HFFc6 (cell line): ENCODE measurements at places on chromosomes 1 and 21.

- H3K4me1 ChIP-seq, result no peaks in the 10 kb centered on the region
- DNase-seq, result peak; percentile 16
- peaks cover 32% of the 10 kb centered on the region for H3K36me3 ChIP-seq
- no peak overlapping the region for H3K27ac ChIP-seq
- H3K4me3 ChIP-seq, result no peak overlapping the region
Observed at GRCh38 chr1:951364-951763, 7.7 kb downstream of the NOC2L start.

GRCh38 chr1:231518485-231519034, 9.9 kb upstream of the TSNAX start:
- H3K4me1 ChIP-seq, result peaks cover 8% of the 10 kb centered on the region
- no peaks in the 10 kb centered on the region for H3K36me3 ChIP-seq
- H3K27ac ChIP-seq, result no peak overlapping the region
- no peak for DNase-seq
- no peaks in the 10 kb centered on the region; the same call in 1 of the 2 replicates for H3K27me3 ChIP-seq

DNA sequence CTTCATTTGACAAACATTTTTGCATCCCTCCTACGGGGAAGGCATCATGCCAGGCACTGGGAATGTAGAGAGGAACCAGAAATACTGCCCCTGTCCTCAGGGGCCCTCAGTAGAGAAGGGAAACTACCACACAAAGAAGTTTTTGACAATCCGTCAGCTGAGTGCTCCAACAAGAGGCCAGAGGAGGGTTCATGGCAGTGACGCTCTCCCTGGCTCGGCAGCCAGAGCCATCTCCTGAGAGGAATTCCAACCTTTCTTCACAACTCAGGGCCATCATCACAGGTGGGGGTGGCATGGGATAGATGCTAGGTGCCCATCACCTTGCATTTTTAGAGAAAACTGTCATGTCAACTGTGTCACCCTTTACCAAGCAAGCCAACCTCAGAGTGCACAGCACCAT, 154.1 kb downstream of the HIVEP3 start:
- peaks cover 3% of the 10 kb centered on the region for H3K27me3 ChIP-seq
- DNase-seq, result no peak
- H3K36me3 ChIP-seq, result 0 out of 2 replicates have a peak, but pooled peaks cover 4% of the 10 kb centered on the region
- H3K4me1 ChIP-seq, result peaks cover 34% of the 10 kb centered on the region

DNA sequence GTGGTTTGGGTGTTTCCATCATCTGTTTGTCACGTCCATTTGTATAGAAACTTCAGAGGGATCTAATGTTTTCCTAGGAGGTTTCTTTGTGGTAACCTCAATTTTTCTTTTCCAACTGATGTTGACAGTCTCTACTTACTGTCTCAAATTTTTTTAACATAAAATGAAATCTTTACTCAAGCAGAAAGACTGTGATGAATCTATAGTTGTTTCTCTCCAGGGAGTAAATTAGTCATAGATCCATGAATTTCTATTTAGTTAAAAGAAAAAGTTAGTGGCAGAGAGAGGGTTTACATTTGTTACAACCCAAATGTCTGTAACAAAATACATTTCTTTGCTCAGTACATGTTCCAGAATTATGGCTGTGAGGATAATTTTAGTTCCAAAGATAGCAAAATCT, 161.6 kb downstream of the DISP1 start:
- no peak overlapping the region for H3K27ac ChIP-seq
- no peaks in the 10 kb centered on the region for H3K27me3 ChIP-seq
- peaks cover 4% of the 10 kb centered on the region; the same call in 1 of the 2 replicates for H3K36me3 ChIP-seq
- no peak overlapping the region for H3K4me3 ChIP-seq

GRCh38 chr1:78184460-78185072, 138.8 kb downstream of the GIPC2 start:
- H3K27me3 ChIP-seq, result peaks cover 3% of the 10 kb centered on the region; the same call in 1 of the 2 replicates
- H3K4me3 ChIP-seq, result no peak overlapping the region
- no peak for DNase-seq
- H3K4me1 ChIP-seq, result no peaks in the 10 kb centered on the region

GRCh38 chr1:29800522-29800956, 564.2 kb downstream of the PTPRU start:
- no peaks in the 10 kb centered on the region; the same call in 1 of the 2 replicates for H3K27me3 ChIP-seq
- H3K4me3 ChIP-seq, result no peak overlapping the region
- H3K27ac ChIP-seq, result no peak overlapping the region
- no peaks in the 10 kb centered on the region for H3K4me1 ChIP-seq
- H3K36me3 ChIP-seq, result no peaks in the 10 kb centered on the region

GRCh38 chr1:114558544-114558943, 22.9 kb downstream of the BCAS2 start:
- DNase-seq, result no peak
- no peak overlapping the region for H3K4me3 ChIP-seq
- H3K4me1 ChIP-seq, result no peaks in the 10 kb centered on the region
- no peaks in the 10 kb centered on the region; the same call in 1 of the 2 replicates for H3K27me3 ChIP-seq
- H3K36me3 ChIP-seq, result no peaks in the 10 kb centered on the region

DNA sequence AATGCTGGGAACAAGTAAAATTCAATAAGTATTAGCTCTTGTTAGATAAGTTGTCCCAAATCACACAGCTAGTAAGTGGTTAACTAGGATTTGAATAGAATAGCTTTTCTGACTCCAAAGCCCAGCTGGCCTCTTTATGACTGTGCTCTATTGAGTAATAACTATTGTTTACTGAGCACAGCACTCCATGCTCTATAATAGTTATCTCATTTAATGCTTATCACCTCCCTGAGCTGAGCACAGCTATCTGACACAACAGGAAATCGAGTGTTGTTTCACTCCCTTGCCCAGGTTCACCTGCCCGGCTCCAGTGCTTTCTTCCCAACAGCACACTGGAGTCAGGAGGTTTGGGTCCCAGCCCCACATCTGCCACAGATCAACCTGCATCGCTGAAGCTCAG, 38.8 kb upstream of the STMN1 start:
- H3K4me3 ChIP-seq, result no peak overlapping the region
- peaks cover 12% of the 10 kb centered on the region for H3K36me3 ChIP-seq
- H3K27ac ChIP-seq, result no peak overlapping the region
- 0 out of 2 replicates have a peak, but pooled peaks cover 2% of the 10 kb centered on the region for H3K4me1 ChIP-seq

DNA sequence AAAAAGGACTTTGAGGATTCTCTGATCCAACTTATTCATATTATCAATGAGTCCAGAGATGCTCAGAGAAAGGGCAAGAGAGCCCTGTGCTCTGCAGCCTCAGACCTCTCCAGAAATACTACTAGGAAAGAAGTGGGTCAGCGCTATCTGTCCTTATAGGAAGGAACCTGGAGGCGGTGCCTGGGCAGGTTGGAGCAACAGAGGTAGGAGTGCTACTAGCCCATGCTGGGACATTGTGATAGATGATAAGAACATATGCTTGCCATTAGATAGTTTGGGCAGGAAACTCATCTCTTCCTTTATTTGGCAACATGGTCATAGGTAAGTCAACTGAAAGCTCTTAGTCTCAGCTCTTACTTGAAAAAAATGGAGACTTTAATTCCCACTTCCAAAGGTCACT, 133.7 kb upstream of the COA6 start:
- H3K4me1 ChIP-seq, result no peaks in the 10 kb centered on the region
- peaks cover 1% of the 10 kb centered on the region; the same call in 1 of the 2 replicates for H3K27me3 ChIP-seq
- H3K36me3 ChIP-seq, result no peaks in the 10 kb centered on the region
- H3K4me3 ChIP-seq, result no peak overlapping the region
- DNase-seq, result no peak

DNA sequence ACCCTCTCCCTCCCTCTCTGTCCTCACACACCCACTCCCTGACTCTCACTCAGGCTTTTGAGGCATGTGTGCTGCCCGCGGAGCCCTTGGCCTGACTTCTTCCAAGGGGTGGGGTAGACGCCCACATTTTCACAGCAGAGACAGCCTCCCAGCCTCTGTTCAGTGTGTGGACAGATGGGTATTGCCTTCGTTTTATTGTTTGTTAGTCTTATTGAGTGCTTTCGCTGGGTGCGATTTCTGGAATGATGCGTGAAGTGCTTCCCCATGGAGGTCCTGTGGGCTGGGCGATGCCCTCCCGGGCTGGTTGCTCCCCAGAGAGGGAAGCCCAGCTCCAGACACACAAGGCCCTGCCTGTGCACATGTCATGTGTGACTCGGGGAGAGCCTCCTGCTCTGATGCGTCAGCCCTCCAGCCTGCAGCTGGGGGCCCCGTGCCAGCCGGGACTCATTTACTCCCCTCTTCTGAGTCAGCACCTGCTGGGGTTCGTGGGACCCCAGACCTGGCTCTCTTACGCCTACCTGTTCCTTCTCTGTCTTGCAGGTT, 14.7 kb downstream of the PDXK start:
- H3K4me1 ChIP-seq, result peaks cover 39% of the 10 kb centered on the region
- peaks cover 6% of the 10 kb centered on the region for H3K27me3 ChIP-seq
- peak overlapping the region; percentile 70 for H3K4me3 ChIP-seq

GRCh38 chr21:44815852-44816628, 1.8 kb downstream of the SUMO3 start:
- H3K27ac ChIP-seq, result peak overlapping the region; percentile 22; the same call in 1 of the 2 replicates
- peak overlapping the region; percentile 83 for H3K4me3 ChIP-seq
- peaks cover 33% of the 10 kb centered on the region for H3K4me1 ChIP-seq

DNA sequence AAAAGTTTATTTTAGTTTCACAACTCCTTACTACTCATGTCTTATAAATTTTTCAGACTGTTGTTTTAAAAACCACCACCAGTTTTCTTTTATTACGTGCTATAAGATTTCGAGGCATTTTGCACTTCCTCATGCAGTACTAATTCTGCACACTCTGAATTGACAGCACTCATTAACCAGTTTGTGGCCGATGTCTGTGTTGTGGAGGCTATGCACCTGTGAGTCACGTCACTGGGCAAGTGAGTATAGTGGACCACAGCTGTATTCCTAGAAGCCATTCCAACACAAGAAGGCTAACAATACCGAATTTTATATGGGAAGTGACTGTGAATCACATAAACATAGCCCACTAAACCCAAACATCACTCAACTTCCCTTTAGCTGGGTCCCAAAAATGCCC, 21.0 kb upstream of the SPATA6 start:
- H3K4me1 ChIP-seq, result peaks cover 24% of the 10 kb centered on the region; the same call in 1 of the 2 replicates
- no peaks in the 10 kb centered on the region for H3K27me3 ChIP-seq
- H3K27ac ChIP-seq, result no peak overlapping the region

DNA sequence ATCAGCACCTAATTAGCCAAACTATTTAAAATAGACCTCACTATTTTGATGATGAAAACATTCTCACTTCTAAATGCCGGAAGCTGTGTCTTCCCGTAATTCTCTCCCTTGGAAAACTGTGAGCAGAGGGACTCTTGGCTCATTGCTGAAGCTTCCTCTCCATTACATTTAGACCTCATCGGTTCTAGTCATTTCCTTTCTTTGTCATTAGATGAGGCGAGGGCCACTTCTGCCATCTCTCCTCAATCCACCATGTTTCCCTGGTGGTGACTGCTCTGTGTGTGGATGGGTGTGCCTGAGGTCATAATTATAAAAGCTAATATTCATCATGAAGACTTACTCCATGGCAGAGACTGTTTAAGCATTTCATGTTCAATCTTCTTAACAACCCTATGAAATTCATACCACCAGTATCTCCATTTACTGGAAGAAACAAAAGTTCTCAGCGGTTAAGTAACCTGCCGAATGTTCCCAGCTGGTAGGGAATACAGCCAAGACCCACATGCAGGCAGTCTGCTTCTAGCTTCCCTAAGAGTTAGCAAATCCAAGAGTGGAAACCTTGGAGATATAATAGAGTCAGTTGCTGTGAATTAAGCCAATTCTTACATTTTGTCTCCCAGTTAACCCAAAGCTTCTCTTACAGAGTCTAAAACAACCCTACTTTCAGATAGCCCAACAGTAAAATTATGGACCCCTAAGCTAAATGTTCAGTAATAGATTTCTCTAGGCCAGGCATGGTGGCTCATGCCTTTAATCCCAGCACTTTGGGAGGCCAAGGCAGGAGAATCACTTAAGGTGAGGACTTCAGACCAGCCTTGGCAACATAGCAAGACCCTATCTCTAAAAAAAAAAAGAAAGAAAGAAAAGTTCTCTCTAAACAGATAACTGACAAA, 156.2 kb downstream of the ZBTB18 start:
- DNase-seq, result no peak
- H3K4me3 ChIP-seq, result no peak overlapping the region
- H3K27ac ChIP-seq, result no peak overlapping the region
- peaks cover 38% of the 10 kb centered on the region for H3K4me1 ChIP-seq
- no peaks in the 10 kb centered on the region for H3K36me3 ChIP-seq

DNA sequence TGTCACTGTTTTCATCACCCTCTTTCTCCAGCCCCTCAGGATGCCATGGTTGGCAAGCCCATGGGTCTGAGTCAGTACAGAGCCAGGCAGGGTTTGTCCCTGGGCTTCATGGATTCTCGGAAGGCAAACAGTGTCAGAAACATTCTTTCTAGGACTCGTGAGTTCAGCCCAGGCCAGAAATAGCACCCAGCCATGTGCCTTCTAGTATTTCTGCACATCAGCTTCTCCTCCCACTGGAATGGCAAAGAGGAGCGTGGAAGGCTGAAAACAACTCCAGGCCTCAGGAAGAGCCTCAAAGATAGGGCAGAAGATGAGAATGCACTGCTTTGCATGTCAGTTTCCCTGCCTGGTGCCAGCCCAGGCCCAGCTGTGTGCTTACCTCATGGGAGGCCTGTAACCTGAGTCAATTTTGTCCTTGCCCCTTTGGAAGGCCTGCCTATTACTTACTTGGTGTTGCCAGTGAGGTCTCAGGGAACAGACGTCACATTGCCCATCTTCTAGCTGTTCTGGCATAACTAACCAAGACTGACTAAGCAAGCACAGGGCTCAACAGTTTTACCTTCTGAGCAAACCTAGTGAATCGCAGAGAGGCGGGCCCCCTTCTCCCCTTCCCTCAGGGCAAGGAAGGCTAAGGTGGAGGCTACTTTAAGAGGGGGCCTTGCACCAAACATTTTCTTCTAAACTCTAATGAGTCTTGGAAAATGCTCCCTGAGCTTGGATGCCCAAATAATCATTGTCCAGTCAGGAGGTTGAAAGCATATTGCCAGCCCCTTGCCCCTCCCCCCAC, 42.4 kb downstream of the GLUL start:
- H3K4me1 ChIP-seq, result peaks cover 14% of the 10 kb centered on the region
- peak; percentile 43 for DNase-seq
- H3K4me3 ChIP-seq, result no peak overlapping the region
- peaks cover 6% of the 10 kb centered on the region for H3K27me3 ChIP-seq
- no peaks in the 10 kb centered on the region for H3K36me3 ChIP-seq

GRCh38 chr1:182968151-182968741, 15.3 kb upstream of the SHCBP1L start:
- H3K27me3 ChIP-seq, result no peaks in the 10 kb centered on the region
- peak; percentile 42 for DNase-seq
- H3K4me1 ChIP-seq, result peaks cover 19% of the 10 kb centered on the region
- H3K27ac ChIP-seq, result no peak overlapping the region
- no peak overlapping the region for H3K4me3 ChIP-seq

DNA sequence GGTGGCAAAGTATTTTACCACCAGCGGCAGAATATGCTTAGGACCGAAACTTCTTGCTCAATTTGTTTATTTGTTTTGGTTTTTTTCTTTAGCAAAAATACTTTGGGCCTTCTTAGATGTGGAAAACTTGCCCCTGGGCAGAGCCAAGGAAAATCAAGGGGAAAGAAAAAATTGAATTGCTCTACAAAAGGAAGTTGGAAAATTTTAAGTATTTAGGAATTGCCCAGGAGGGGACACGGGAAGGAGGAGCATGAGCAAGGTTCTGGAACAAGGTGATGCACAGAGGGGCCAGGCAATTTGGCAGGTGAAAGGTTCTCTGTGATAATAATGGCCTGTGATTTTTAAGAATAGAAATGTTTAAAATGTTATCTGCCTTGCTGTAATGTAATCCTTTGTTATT, 28.6 kb downstream of the SGIP1 start:
- H3K27ac ChIP-seq, result peak overlapping the region; percentile 99
- H3K4me1 ChIP-seq, result peaks cover 91% of the 10 kb centered on the region
- peaks cover 13% of the 10 kb centered on the region for H3K27me3 ChIP-seq
- peaks cover 38% of the 10 kb centered on the region for H3K36me3 ChIP-seq
- H3K4me3 ChIP-seq, result peak overlapping the region; percentile 89

GRCh38 chr1:112317140-112317539, 78.9 kb upstream of the CTTNBP2NL start:
- no peak for DNase-seq
- H3K4me1 ChIP-seq, result peaks cover 6% of the 10 kb centered on the region; the same call in 1 of the 2 replicates
- H3K27me3 ChIP-seq, result peaks cover 46% of the 10 kb centered on the region
